Activated CD4-positive, alpha-beta memory T cell treated with anti-CD3 and anti-CD28 coated beads, Interleukin-2, amount 10 ng/mL, durations not matched to agents 7 days and 5 days (primary cell): ENCODE measurements at places on chromosomes 16 and 17.

- H3K36me3 ChIP-seq = no peaks in the 10 kb centered on the region
- no peak overlapping the region for H3K4me3 ChIP-seq
- no peaks in the 10 kb centered on the region for H3K4me1 ChIP-seq
- no peak for DNase-seq
These were observed 28.5 kb downstream of the TMEM132E start for GRCh38 chr17:34607917-34608316.

DNA sequence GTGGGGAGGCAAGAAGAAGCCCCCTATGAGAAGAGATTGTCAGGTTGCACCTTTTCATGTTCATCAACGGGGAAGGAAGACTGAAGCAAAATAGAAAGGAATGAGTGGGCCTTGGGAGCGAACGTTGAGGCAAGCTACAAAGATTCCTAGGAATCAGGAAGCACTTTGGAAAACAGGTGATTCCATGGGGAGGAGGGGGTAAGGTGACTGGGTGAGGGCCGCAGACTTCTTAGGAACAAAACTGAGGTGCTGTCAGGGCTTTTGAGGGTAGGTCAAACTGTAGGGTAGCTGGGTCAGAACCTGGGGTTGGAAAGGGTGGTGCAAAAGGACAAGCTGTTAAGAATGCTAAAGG, 528 bp downstream of the ITFG1 start:
- peaks cover 21% of the 10 kb centered on the region for H3K36me3 ChIP-seq
- peak overlapping the region; percentile 95 for H3K4me3 ChIP-seq
- no peaks in the 10 kb centered on the region for H3K27me3 ChIP-seq
- peak overlapping the region; percentile 93 for H3K27ac ChIP-seq
- peaks cover 48% of the 10 kb centered on the region for H3K4me1 ChIP-seq

GRCh38 chr17:46942441-46943217, 19.7 kb downstream of the GOSR2 start:
- H3K4me3 ChIP-seq = no peak overlapping the region
- peaks cover 29% of the 10 kb centered on the region for H3K36me3 ChIP-seq
- DNase-seq = peak; percentile 56
- no peak overlapping the region for H3K27ac ChIP-seq
- no peaks in the 10 kb centered on the region for H3K27me3 ChIP-seq

DNA sequence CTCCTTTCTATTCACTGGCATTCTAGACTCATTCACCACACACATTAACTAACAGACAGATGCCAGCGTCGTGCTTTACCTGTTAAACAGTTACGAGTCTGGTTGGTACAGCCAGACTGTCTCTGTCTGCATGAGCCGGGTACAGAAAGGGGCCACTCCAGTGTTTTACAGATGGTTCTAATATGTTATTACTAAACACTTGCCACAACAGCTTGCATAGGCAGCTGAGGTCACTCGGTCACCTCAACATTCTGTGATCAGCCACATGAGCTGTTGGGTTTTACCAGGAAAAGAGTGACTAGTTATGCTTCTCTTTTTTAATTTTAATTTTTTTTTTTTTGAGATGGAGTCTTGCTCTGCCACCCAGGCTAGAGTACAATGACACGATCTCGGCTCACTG, 25.2 kb downstream of the CD300A start:
- H3K4me3 ChIP-seq = no peak overlapping the region
- peaks cover 29% of the 10 kb centered on the region for H3K36me3 ChIP-seq
- peak; percentile 32 for DNase-seq
- peaks cover 11% of the 10 kb centered on the region for H3K27me3 ChIP-seq

- H3K27ac ChIP-seq = no peak overlapping the region
- peaks cover 26% of the 10 kb centered on the region for H3K4me1 ChIP-seq
- no peak overlapping the region for H3K4me3 ChIP-seq
These were observed 25.0 kb downstream of the CYB561 start for GRCh38 chr17:63420868-63421680.

- H3K4me3 ChIP-seq = peak overlapping the region; percentile 97
- H3K27ac ChIP-seq = peak overlapping the region; percentile 98
- peaks cover 3% of the 10 kb centered on the region for H3K27me3 ChIP-seq
- peaks cover 69% of the 10 kb centered on the region for H3K36me3 ChIP-seq
- H3K4me1 ChIP-seq = peaks cover 68% of the 10 kb centered on the region
- no peak for DNase-seq
These were observed 2.4 kb downstream of the IL4R start for GRCh38 chr16:27316038-27316680.
